Activated naive CD4-positive, alpha-beta T cell (primary cell): ENCODE measurements at places on chromosomes 5 and 9.

- DNase-seq: no peak
These were observed 204.7 kb downstream of the ARRDC3 start for GRCh38 chr5:91178461-91178860.

DNA sequence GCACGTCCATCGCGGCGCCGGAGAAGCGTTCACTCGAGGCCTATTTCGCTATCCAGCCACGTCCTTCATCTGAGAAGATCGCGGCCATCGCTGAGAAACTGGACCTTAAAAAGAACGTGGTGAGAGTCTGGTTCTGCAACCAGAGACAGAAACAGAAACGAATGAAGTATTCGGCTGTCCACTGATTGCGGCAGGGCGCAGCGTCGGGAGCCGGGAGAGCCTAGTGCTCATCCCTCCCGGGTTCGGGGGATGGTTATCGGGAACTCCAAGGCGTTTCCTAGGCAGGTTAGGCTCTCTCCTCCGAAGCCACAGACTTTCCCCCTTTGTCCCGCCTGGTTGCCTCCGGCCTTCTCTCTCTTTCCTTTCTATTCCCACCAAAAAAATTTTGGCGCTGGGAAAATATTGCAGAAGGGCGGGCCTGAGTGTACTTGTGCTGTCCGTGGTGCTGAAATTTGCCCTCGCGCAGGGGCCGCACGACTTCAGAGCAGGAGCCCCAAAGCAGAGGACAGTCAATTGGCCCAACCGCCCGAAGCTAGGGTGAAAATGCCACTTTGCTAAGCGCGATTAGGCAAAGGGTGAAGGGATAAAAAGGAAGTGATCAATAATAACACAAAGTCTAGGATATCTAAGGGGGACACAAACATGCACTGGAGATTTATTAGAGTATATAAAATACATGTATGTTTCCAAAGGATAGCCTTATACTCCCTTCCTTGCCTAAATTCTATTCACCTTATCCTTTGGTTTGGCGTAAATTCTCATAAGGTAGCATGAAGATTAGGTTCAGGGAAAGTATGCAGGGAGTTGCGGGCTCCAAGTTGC, 1.8 kb downstream of the POU4F3 start:
- no peak for DNase-seq

GRCh38 chr9:1065130-1065529, 15.0 kb downstream of the DMRT2 start:
- no peak for DNase-seq

GRCh38 chr5:93572608-93573353, 8.2 kb downstream of the NR2F1-AS1 start:
- DNase-seq: no peak

GRCh38 chr9:14438232-14439021, 124.5 kb upstream of the NFIB start:
- no peak for DNase-seq

DNA sequence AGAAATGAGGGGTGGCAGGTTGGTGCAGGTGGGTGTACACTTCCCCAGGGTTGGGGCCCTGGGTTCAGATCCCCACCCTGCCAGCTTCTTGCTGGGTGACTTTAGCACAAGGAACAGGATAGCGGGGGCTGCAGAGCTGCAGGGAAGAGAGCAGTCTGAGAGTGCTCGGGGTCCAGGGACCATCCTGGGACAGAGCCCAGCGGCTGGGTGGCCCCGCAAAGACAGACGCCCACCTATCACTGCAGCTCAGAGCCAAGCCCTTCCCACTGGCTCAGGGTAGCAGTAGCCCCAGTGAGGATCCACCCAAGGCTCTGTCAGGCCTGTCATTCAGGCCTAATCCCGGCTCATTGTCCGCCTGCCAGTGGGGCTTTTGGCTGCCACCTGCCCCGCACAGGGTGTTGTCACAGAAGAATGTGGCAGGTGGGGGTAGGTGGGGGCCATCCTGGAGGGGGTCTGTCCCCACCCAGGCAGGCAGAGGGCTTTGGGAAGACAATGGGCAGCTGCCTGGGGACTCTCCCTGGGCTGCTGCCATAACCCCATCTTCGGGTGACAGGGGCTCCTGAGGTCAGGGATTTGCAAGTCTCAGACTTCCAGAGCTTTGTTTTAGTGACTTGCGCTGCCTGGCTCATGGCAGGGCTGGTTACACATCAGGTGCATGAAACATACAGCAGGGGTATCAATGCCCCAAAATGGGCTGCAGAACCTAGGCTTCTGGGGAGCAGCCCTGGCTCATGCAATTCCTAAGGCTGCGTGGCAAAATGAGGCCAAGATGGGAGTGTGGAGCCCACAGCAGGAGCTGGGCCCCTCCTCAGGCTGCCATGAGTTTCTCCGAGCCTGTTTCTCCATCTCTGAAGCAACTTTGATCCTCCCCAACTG, 52.1 kb downstream of the BARX1 start:
- DNase-seq: no peak

- no peak for DNase-seq
These were observed 220.0 kb downstream of the CACNA1B start for GRCh38 chr9:138097501-138097991.

GRCh38 chr9:114732823-114733222, 50.8 kb upstream of the TEX48 start:
- DNase-seq: no peak

DNA sequence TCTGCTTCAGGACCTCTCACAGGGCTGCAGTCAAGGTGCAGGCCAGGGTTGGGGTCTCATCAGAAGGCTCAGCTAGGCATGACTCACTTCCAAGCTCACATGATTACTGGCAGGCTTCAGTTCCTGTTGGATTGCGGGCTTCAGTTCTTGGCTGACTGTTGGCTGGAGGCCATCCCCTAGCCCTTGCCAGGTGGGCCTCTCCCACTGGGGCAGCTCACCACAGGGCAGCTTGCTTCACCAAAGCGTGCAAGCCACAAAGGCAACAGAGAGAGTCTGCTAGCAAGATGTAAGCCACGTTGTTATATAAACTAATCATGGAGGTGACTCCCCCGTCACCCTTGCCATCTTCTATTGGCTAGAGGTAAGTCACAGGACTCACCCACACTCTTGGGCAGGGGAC, 14.4 kb downstream of the CPLX2 start:
- no peak for DNase-seq

GRCh38 chr5:147601652-147602051, 91.8 kb upstream of the DPYSL3 start:
- no peak for DNase-seq

- no peak for DNase-seq
These were observed 4.7 kb downstream of the KLF9 start for GRCh38 chr9:70409800-70410199.

- no peak for DNase-seq
These were observed 129.0 kb downstream of the PIK3R1 start for GRCh38 chr5:68344447-68345111.

- no peak for DNase-seq
These were observed 100.5 kb downstream of the PALM2AKAP2 start for GRCh38 chr9:109880276-109881169.

DNA sequence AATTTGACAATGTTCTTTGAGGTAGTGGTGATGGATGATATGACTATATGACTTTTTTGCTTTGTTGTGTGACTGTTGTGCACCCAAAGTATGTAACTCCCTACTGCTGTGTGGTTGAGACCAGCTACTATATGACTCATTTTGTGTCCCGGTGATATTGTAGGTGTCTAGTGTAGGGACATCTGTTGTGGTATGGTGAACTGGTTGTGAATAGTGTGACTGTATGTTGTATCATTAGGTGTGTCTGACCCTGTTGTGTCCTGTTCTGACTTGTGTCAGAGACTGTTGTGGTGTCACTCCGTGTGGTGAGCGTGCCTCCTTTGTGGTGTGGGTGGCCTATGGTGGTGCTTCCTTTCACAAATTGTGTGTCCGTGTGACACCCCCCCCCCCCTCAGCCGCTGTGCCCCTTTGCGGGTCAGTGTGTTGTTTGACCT, 11.2 kb upstream of the CXXC5 start:
- no peak for DNase-seq

GRCh38 chr5:178940569-178941360, at the start of gene ZNF454:
Gene ZNF454 (plus strand): TSS chr5:178941198. CDS start chr5:178942792, 1,594 bp downstream.
- DNase-seq: no peak

DNA sequence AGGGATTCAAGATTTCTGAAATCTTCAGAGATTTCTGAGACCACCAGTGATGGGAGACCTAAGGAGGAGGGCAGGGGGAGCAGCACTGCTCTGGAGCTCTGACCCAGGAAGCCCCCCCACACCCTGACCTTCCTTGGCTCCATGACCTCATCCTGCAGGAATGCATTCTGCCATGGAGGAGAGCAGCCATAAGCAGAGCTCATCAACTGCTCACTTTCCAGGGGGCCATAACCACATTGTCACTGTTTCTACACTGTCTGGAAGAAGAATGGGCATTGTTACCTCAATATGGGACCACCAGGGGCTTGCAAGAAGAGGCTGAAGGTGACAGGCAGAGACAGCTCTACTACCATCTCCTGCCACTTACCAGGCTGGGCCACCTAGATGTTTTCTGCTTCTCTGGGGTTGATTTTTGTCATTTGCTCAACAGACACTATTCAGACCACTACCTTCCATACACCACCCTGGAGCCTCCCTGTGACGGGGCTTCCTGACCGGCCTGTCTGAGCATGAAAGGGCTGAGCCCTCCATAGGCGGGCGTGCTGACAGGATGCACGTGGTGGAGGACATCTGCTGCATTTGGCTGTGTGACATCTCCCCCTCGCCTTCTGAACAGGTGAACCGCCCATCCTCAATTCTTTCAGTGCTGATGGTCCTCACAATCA, 2.3 kb upstream of the TSC1 start:
- no peak for DNase-seq

DNA sequence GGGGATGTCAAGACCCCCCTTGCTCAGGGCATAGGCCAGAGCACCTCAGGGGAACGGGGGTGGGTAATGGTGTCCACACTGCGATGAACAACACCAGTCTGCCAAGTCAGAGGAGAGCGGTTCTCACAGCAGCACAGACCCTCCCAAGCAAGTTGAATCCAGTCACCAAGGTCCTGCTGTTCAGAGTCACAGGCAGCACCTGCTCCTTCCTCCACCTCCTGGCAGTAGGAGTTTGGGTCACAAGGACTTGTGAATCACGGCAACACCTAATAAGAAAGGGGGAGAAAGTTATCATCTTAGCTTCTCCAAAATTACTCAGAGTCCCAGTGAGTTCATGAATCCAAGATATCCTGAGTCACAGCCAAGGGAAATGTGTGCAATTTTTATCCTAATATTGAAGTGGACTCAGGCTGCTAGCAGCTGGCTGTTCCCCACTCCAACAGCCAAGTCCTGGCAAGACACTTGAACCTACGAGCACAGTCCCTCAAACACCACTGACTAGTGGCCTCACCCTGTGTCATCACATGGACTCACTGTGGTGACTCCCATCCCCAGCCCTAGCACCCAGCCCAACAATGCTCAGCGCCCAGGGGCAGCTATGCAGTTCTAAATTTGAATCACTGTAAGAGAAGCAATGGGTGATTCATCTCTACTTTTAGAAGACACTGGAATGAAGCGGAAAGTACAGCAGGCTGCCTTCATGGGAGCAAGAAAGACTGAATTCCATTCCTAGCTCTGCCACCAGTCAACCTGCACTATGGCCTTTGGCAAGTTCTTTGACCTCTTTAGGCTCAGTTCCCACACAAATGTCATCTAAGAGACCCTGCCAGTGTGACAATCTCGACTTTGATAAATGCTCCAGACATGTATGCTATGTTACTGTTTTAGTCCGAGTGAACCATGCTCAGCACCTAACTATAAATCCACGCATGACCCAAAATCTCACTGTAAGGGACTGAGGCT, 113.7 kb downstream of the KLHL3 start:
- DNase-seq: no peak

GRCh38 chr9:2130941-2131340, 115.8 kb downstream of the SMARCA2 start:
- no peak for DNase-seq

- no peak for DNase-seq
These were observed at the start of gene OLFM1 for GRCh38 chr9:135087489-135087792. Gene OLFM1 (plus strand): TSS chr9:135087668. CDS start chr9:135087990, 322 bp downstream.

DNA sequence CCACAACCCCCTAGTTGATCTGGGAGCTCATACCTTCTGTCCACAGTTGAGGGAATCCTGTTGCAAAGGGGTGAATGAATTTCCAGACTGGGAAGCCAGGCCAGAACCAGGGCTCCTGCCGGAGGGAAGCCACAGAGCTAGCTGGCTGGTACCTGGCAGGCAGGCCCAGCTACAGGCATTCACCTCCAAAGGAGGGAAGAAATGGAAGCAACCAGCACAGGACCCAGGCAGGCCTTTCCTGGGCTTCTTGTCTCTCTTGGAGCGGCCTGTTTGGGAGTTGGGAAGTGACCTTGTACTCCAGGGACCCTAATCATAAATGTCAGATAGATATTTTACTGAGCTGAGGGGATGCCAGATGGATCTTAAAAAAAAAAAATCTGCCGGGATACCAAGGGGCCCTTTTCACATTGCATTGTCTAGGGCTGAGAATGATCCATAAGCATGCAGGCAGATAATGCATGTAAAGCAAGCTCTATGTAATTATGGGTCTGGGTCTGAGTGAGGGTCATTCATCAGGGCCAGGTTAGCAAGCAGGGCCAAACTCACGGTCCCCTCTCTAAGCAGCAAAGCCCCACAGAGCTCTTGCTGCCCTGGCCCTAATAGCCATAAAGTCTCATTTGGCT, 8.4 kb downstream of the NR2F1 start:
- no peak for DNase-seq

GRCh38 chr5:77852514-77853352, 76.6 kb upstream of the TBCA start:
- no peak for DNase-seq
